CD8-positive, alpha-beta memory T cell (primary cell): ENCODE measurements at places on chromosomes 13 and 19.
A peak's percentile ranks its signal among the peaks of the same experiment; 100 is the strongest.

DNA sequence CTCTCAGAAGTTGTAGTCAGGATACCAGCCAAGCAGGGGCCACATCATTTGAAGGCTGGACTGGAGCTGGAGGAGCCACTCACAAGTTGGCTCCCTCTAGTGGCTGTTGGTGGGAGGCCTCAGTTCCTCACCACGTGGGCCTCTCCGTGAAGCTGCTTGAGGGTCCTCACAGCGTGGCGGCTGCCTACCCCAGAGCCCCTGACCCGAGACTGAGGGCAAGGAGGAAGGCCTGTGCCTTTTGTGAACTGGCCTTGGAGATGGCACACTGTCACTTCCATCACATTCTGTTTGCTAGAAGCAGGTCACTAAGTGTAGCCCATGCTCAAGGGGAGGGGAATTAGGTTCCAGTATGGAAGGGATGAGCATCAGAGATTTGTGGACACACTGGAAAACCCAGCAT is 14.6 kb downstream of the GNA11 start:
- peak; percentile 47 for DNase-seq

GRCh38 chr19:7844951-7845350 is 14.9 kb downstream of the EVI5L start:
- DNase-seq = no peak

DNA sequence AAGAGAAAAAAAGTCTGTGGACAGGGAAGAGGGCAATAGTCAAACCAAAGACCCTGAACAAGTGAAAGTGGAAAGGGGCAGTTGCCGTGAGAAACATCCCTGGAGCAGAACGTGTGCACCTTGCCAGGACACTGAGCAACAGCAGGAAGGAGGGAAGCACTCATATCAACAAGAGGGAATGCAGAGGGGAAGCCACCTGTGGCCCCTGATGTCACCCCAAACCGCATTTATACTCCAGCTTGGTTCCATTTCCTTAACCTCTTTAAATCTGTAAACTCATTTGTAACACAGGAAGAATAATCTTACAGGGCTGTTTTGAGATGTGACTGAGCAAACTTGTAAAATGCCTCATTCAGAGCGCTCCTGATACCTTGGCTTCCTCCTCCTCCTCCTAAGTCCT is 698.8 kb downstream of the DIAPH3 start:
- no peak for DNase-seq

- DNase-seq = peak; percentile 64
These were observed 2.3 kb downstream of the WDR83 start for GRCh38 chr19:12668932-12669269.

DNA sequence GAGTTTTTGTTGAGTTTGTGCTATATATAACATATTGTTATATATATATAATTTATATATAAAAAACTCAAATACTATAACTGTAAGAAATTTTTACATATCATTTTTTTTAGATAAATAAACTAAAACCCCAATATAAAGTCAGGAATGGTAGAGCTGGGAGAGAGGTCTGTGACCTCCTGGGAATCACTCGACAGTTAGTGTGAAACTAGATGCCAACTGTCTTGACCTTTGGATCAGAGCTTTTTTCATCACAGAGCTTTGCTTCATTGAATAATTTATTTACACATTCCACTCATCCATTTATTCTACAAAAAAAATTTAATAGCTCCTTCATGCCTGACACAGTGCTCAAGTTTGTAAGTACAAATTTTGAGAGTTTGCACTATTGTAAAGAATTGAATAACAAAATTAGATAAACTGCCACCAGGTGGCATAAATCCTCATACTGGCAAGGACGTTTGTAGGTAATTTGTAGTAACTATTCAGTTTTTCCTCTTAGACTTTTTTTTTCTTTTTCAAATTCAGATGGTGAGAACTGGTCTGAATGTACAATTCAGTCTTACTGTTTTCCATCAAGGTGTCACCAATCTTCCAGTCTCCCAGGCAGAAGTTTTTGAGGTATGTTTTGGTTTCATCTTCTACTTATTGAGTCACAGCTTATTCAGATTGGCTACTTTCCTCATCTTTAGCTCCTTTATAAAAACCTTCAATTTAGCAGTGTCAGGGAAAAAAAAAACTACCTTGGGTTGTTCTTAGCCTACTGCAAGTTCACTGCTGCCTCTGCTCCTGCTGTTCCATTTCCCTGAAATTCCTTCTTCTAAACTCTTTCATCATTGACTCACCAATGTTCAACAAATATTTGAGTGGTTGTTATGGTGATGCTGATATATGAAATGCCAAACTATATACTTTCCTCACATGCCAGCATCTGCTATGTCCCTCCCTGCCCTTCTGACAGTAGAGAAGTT is 28.7 kb downstream of the LACC1 start:
- no peak for DNase-seq

GRCh38 chr19:10611907-10612306 is 13.4 kb upstream of the SLC44A2 start:
- no peak for DNase-seq

DNA sequence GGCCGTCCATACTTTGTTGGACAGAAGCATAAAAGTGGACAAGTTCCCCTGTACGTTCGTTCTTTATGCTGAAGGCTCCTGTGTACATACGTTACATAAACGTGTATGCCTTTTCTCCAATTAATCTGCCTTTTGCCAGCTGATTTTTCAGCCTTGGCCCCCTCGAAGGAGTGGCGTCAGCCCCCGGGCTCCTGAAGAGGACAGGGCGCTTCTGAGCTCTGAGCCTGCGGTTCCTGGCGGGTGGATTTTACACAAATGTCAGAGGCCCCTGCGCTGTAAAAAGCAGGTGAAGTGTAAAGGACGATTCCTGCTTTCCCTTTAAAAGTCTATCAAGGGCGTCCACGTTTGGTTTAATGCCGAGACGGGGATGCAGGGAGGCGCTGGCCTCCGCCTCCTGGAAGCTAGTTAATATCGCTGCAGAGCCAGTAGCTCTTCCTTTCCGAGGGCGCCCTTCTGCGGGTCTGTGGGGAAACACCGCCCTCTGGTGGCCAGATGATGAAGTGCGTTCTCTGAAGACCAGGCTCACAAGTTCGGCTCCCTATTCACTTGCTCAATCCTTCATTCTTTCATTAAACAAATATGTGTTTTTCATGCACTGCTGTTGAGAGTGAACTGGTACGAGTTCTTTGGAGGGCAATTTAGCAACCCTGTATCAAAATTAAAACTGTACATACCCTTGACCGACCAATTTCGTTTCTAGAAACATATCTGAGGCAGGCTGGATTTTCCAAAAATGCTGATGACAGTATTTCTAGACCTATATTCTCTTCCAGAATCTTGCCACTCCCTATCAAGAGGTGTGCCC is 62.0 kb downstream of the GPR12 start:
- peak; percentile 66 for DNase-seq

- DNase-seq = no peak
These were observed 111.3 kb downstream of the KATNAL1 start for GRCh38 chr13:30196025-30196424.

- no peak for DNase-seq
These were observed 476.2 kb downstream of the TSHZ3 start for GRCh38 chr19:30873003-30873402.

DNA sequence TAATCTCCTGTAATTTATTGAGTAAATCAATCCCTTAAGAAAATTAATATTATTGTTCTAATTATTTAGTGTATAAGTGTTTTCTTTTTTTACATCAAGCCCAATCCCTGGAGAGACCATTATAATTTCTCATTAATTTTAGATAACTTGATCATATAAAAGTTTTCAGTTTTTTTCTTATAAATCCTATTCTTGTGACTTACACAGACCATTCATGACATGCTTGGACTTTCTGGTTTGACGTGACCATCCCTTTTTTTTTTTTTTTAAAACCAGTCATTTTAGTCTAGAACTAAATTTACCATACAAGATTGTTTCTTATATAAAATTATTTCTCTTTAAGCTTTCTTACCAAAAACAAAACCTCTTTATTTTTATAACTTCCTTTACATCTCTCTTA is 5.4 kb upstream of the MTRF1 start:
- DNase-seq = no peak

DNA sequence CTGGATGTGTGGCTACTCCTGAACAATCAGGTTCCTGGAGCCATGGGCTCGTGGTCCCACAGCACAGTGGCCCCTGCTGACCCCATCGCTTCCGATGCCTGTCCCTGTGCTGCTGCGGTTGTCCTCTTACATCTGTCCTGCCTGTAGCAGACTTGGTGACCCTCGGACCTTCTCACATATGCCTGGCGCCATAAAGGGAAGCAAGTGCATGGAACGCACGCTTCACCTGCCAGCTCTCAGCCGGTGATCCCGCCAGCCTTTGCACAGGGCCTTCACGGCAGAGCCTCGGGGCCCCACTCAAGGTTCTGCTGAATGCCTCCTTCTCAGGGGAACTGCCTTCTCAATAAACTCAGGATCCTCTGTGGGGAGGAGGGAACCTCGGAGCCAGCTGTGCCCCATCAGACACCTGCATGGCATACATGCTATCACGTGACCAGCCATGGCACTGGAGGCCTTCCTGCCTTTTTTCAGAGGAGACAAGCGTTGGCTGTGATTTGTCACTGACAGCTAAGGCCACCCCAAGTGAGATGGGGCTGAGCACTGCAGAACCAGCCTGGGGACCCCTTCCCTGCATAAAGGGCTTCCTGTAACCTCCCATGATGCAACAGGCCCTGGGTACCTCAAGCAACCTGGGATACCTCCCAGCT is 24.3 kb downstream of the PEPD start:
- no peak for DNase-seq

DNA sequence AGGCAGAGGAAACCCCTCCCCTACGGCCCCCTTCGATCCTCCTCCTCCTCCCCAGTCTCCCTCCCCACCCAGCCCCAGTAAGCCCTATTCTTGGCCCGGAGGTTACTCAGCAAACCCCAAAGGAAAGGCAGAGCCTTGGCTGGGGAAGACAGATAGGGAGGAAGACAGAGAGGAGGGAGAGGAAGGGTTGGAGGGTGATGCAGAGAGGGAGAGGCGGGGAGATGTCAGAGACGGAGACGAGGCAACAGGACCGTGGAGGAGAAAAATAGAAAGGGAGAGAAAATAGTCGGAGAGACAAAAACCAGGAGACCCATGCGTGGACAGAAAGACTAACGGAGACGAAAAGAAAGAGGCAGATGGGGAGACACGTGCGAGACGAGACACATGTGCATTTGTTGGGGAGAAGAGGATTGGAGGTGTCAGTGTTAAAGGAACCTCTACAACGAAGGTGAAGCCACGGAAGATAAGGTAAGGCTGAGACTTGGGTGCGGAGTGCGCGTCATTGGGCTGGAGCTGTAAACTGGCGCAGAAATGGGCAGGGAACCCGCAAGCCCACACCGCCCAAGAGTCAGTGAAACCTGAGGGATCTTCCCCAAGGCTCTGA is 2.9 kb downstream of the TGFB1 start:
- DNase-seq = no peak

DNA sequence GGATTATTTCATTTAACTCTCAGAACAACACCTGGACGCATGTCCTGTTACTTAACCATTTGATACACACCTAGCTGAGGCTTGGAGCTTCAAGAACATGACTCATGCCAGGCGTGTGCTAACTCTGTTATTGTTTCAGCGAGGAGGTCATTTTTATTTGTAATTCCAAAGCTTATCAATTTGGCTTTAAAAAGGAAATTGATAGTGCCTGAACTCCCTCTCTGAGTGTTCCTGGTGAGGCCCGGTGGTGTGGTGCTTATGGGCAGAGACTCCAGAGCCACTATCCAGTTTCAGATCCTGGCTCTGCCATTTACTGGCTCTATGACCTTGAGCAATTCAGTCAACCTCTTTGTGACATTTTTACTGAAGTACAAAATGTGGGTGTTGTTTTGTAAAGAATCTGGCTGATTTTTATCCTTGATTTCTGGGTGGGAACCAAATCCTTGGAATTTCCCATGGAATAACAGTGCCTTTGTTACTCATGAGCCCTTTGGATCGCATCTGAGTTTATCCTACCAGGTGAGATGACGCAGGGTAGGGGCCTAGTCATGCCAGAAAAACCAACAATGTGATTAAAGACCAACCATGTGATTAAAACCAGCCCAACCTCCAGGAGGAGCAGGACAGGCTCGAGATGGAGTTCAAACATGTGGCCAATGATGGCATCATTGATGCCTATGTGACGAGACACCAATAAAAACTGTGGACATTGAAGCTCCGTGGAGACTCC is 198.8 kb downstream of the MYO16 start:
- DNase-seq = no peak

- peak; percentile 74 for DNase-seq
These were observed 94.5 kb downstream of the GNG7 start for GRCh38 chr19:2607712-2608601.

DNA sequence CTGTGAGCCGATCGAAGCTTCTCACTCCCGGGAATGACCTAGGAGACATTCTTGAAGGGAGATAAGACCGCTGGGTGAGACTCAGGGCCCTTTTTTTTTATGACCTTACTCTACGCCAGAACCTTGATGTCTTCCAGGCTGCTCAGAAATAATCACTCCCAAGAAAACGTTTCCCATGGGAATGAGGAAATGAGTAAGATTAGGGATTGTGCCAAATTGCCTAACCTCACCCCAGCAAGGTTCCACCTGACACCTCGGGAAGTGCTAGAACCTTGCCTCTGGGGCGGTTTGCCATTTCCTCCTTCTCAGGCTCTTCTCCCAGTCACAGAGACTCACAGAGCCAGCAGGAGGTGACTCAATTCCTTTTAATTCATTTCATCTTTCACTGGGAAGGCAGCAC is 2.3 kb downstream of the SLC46A3 start:
- DNase-seq = no peak

DNA sequence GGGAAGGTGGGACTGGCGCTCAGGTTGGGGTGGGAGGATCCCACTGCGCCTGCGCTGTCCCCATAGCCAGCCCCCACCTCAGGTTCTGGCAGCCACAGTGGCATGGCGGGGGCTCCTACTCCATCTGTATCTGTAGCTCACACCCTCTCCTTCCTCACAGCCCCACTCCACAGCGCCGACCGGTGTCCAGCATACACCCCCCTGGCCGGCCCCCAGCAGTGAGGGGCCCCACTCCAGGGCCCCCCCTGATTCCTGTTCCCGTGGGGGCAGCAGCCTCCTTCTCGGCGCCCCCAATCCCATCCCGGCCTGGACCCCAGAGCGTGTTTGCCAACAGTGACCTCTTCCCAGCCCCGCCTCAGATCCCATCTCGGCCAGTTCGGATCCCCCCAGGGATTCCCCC is 6.0 kb downstream of the TMED1 start:
- DNase-seq = no peak

DNA sequence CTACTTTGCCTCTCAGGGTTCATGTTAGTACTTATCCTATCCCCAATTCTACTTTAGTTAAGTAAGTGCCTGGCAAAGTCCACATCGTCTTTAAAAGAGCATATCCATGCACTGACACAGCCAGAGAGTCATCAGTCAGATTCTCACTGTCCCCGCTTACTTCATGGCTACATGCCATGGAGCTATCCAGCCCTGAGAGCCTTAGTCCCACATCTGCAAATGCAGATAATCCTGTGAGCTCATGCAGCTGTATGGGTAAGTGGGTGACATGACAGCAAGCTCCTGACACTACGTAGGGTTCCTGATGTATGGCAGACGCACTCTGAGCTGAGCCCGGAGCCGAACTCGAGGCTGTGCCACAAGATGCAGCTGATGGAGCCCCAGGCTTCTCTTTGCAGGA is 661.5 kb downstream of the LIG4 start:
- no peak for DNase-seq

- DNase-seq = no peak
These were observed 8.8 kb downstream of the NDUFA11 start for GRCh38 chr19:5894704-5895349.

GRCh38 chr13:44212633-44213396 is 160.8 kb upstream of the SERP2 start:
- no peak for DNase-seq

GRCh38 chr19:54233941-54234340 is 8.6 kb downstream of the LILRA6 start:
- DNase-seq = no peak

- DNase-seq = no peak
These were observed 346.6 kb downstream of the FGF14 start for GRCh38 chr13:102055090-102055779.

- DNase-seq = peak; percentile 42
These were observed 100.3 kb downstream of the TM9SF2 start for GRCh38 chr13:99601535-99601934.
